ENCODE measurements at places on chromosomes 4 and X.

DNA sequence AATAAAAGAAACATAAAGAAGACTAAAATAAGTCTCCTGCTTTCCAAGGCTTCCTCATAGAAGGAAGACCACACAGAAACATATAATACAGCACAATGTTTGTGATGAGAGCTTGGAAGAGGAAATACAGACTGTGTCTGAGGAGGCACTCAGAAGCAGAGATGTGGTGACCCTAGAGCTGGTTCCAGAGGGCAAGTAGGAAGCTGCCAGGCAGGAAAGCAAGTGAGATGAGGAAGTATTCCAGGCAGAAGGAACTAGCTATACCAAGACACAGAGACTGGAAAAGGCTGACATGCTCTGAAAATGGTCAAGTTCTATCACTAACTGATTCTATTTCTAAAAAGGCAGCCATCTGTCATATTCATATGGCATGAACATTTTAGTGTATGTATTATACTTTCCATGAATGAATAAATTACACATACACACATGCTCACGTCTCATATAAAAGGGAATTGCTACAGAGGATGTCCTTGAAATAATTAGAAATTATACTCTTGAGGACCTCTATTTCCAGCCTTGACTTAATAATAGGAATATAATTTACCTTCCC lies 16.6 kb upstream of the HSFX2 start:
- no peaks in the 10 kb centered on the region for H3K27me3 ChIP-seq
- H3K4me1 ChIP-seq = peaks cover 2% of the 10 kb centered on the region
- no peak overlapping the region for H3K4me3 ChIP-seq
- H3K36me3 ChIP-seq = peaks cover 3% of the 10 kb centered on the region

DNA sequence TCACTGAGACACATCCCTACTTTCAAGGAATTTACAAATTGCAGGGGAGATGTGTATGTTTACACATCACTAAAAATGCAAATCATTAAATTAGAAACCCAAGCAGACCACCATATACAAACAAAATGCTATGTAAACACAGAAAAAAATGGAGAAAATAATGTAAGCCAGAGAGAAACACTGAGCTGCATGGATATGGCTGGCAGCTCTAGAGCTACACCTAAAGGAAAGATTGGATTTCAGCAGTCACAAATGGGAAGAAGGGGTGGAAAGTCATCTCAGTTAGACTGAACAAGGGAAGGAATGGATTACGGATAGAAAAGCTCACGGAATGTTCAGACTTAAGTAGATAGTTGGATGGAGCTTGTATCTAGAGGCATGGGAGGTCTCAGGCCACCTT lies 186.3 kb downstream of the MOSPD2 start:
- H3K4me3 ChIP-seq = no peak overlapping the region
- H3K36me3 ChIP-seq = no peaks in the 10 kb centered on the region
- no peaks in the 10 kb centered on the region for H3K4me1 ChIP-seq
- no peak overlapping the region for H3K27ac ChIP-seq
- peaks cover 4% of the 10 kb centered on the region for H3K27me3 ChIP-seq

DNA sequence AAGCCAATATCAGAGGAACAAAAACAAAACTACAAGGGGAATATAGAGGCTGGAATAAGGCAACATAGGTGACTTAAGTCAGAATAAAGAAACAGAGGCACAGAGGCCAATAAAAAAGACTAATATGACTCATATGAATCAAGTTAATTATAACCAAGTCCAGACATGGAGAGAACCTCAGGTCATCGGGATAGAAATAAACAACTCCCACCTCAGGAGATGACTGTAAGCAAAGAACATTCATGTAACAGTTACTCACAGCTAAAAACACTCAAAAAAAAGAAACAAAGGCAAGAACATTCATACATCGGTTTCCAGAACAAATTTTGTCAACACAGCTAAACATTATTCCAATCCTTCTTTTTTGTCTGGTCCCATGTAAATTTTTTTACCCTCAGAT lies 60.3 kb upstream of the RXFP1 start:
- H3K27me3 ChIP-seq = no peaks in the 10 kb centered on the region
- H3K4me3 ChIP-seq = no peak overlapping the region
- no peaks in the 10 kb centered on the region for H3K36me3 ChIP-seq
- DNase-seq = no peak
- H3K4me1 ChIP-seq = no peaks in the 10 kb centered on the region
- no peak overlapping the region for H3K27ac ChIP-seq

DNA sequence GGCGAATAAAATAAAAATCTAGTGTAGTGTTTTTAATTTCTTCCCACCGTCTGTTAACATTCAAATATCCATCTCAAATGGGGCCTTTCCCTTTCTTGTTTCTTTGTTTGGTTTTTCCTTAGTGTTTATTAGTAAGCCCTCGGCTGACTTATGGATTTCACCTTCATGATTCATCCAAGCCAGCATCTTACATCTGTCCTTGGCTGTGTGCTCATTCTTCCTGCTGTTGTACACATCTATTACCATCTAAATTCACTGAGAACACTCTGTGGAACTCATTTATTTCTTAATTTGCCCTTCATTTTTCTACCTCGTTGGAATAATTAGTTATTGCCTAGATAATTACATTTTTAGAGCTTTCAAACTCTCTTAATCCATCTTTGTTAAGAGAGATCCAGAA lies 84.9 kb downstream of the SPCS3 start:
- H3K36me3 ChIP-seq = no peaks in the 10 kb centered on the region
- H3K4me1 ChIP-seq = no peaks in the 10 kb centered on the region
- H3K27ac ChIP-seq = no peak overlapping the region
- no peaks in the 10 kb centered on the region for H3K27me3 ChIP-seq

GRCh38 chr4:155709918-155710317 lies 43.3 kb downstream of the GUCY1A1 start:
- no peaks in the 10 kb centered on the region for H3K4me1 ChIP-seq
- H3K4me3 ChIP-seq = no peak overlapping the region
- no peaks in the 10 kb centered on the region for H3K36me3 ChIP-seq

DNA sequence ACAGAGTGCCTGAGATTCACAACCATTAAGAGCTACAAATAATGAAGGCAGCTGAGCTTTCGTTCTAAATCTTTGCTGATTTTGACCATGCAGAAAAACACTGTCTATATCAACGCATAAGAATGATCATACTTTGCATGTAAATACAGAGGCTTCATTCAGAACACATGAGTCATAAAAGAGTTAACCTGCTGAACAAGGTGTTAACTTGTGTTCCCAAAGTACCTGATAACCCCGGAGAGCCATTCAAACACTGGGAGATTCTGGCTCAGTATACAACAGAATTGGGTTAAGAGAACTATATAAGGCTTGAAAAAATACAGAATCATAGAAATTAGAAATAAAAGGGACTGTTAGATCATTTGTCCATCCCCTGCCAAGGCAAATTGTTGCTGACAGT lies 964.3 kb upstream of the TENM3 start:
- H3K27me3 ChIP-seq = no peaks in the 10 kb centered on the region
- DNase-seq = no peak
- H3K4me1 ChIP-seq = no peaks in the 10 kb centered on the region
- H3K27ac ChIP-seq = no peak overlapping the region

- H3K4me1 ChIP-seq = no peaks in the 10 kb centered on the region
- H3K27me3 ChIP-seq = no peaks in the 10 kb centered on the region
- no peak overlapping the region for H3K4me3 ChIP-seq
- H3K36me3 ChIP-seq = peaks cover 3% of the 10 kb centered on the region
- DNase-seq = no peak
These were observed 29.1 kb downstream of the PHKA1 start for GRCh38 chrX:72685018-72685417.

GRCh38 chrX:27815209-27815608 lies 7.4 kb downstream of the MAGEB10 start:
- H3K27ac ChIP-seq = no peak overlapping the region
- H3K27me3 ChIP-seq = no peaks in the 10 kb centered on the region
- H3K36me3 ChIP-seq = no peaks in the 10 kb centered on the region
- H3K4me1 ChIP-seq = no peaks in the 10 kb centered on the region
- DNase-seq = no peak

Measured in activated CD8-positive, alpha-beta memory T cell treated with anti-CD3 and anti-CD28 coated beads, Interleukin-2, amount 10 ng/mL, durations not matched to agents 7 days and 5 days (primary cell).